ENCODE measurements at places on chromosomes 6 and 20.

- H3K36me3 ChIP-seq = no peaks in the 10 kb centered on the region
- H3K27me3 ChIP-seq = no peaks in the 10 kb centered on the region
- no peaks in the 10 kb centered on the region for H3K4me1 ChIP-seq
- ATAC-seq = no peak
- no peak overlapping the region for H3K27ac ChIP-seq
Measured at GRCh38 chr6:2751871-2752270, 1.1 kb upstream of the MYLK4 start.

- no peak overlapping the region for H3K27ac ChIP-seq
- no peaks in the 10 kb centered on the region for H3K36me3 ChIP-seq
- no peak overlapping the region for H3K4me3 ChIP-seq
- ATAC-seq = no peak
- H3K4me1 ChIP-seq = no peaks in the 10 kb centered on the region
- H3K27me3 ChIP-seq = peaks cover 8% of the 10 kb centered on the region
Measured at GRCh38 chr6:13117570-13117969, 210.8 kb downstream of the TBC1D7 start.

- peaks cover 46% of the 10 kb centered on the region for H3K36me3 ChIP-seq
- ATAC-seq = no peak
- no peak overlapping the region for H3K4me3 ChIP-seq
- no peak overlapping the region for H3K27ac ChIP-seq
- no peaks in the 10 kb centered on the region for H3K4me1 ChIP-seq
Measured at GRCh38 chr20:47730744-47731143, 54.5 kb downstream of the SULF2 start.

- H3K4me3 ChIP-seq = no peak overlapping the region
- peaks cover 76% of the 10 kb centered on the region for H3K36me3 ChIP-seq
- peak overlapping the region; percentile 98 for H3K27ac ChIP-seq
- peaks cover 100% of the 10 kb centered on the region for H3K4me1 ChIP-seq
Measured at GRCh38 chr6:35589201-35589739, 76.6 kb upstream of the TULP1 start.

GRCh38 chr6:4365686-4366085 lies 230.3 kb upstream of the ECI2 start:
- H3K27ac ChIP-seq = no peak overlapping the region
- no peak for ATAC-seq
- H3K36me3 ChIP-seq = no peaks in the 10 kb centered on the region
- H3K27me3 ChIP-seq = no peaks in the 10 kb centered on the region
- no peaks in the 10 kb centered on the region for H3K4me1 ChIP-seq

DNA sequence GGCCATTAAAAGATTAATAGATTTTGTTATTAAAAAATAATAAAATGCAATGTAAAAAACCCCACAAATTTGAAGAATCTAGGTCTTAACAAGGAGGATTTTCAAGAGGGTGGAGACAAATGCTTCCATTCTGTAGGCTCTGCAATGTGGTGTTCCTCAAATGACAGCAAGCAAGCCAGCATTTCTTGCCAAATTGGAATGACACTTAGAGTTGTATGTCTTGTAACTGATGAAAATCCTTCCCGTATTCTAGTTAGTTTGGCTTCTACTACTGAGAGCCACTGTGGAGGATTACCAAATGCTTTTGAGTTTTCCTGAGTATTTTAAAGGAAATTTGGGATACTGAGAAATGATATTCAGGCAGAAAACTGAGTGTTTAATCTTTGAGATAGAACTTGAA lies 1225.5 kb upstream of the CITED2 start:
- no peaks in the 10 kb centered on the region for H3K36me3 ChIP-seq
- H3K27me3 ChIP-seq = no peaks in the 10 kb centered on the region
- H3K4me1 ChIP-seq = no peaks in the 10 kb centered on the region
- H3K27ac ChIP-seq = no peak overlapping the region
- ATAC-seq = no peak

GRCh38 chr6:112877134-112878100 lies 530.3 kb downstream of the RFPL4B start:
- no peaks in the 10 kb centered on the region for H3K27me3 ChIP-seq
- peaks cover 5% of the 10 kb centered on the region for H3K4me1 ChIP-seq
- no peaks in the 10 kb centered on the region for H3K36me3 ChIP-seq
- H3K4me3 ChIP-seq = no peak overlapping the region
- ATAC-seq = peak; percentile 72

DNA sequence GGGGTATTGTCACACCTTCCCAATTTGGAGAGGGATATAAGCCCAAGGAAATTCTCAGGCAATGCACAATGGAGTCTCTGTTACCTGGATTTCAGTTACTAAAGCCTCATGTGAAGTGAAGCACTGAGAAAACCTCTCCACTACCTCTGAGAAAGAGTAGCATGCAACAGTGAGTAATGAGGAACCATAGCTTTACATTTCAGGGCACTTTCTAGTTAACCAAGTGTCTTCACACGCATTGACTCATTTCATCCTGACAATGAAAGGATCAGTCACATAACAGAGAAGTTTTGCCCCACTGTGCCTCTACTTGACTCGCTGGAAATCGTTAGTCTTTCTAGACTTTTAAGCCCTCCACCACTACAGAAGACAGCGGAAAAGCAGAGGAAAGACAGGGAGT lies 86.2 kb upstream of the ARID1B start:
- no peak overlapping the region for H3K27ac ChIP-seq
- peaks cover 13% of the 10 kb centered on the region for H3K4me1 ChIP-seq
- H3K36me3 ChIP-seq = no peaks in the 10 kb centered on the region

- no peaks in the 10 kb centered on the region for H3K27me3 ChIP-seq
- no peak for ATAC-seq
- H3K27ac ChIP-seq = no peak overlapping the region
- peaks cover 4% of the 10 kb centered on the region for H3K4me1 ChIP-seq
- H3K4me3 ChIP-seq = no peak overlapping the region
Measured at GRCh38 chr6:148247386-148248063, 95.1 kb upstream of the SASH1 start.

DNA sequence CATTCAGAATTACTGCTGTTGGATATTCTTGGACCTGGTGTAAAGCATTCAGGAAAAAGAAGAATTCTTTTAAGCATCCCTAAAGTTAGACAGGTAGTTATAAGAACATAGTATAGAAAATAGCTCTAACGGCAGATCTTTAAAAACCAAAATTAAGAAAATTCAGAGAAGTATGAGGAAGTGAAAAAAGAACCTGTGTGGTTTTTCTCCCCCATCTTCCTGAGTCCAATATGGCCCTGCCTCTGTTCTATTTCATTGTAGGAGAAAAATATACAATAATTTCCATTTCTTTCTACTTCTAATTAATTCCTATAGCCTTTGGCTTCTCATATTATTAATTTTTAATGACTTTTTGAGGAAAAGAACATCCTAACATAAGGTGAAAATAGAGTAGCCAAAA lies 47.1 kb downstream of the FHL5 start:
- H3K27me3 ChIP-seq = no peaks in the 10 kb centered on the region
- H3K4me3 ChIP-seq = no peak overlapping the region
- H3K4me1 ChIP-seq = no peaks in the 10 kb centered on the region
- ATAC-seq = no peak
